ENCODE measurements at places on chromosomes 2 and 18.

GRCh38 chr2:240584486-240585031 is 2.0 kb upstream of the CAPN10 start:
- DNase-seq = no peak

GRCh38 chr2:71600555-71600954 is 147.2 kb downstream of the DYSF start:
- no peak for DNase-seq

GRCh38 chr18:57853133-57853532 is 50.0 kb upstream of the ATP8B1 start:
- DNase-seq = no peak

DNA sequence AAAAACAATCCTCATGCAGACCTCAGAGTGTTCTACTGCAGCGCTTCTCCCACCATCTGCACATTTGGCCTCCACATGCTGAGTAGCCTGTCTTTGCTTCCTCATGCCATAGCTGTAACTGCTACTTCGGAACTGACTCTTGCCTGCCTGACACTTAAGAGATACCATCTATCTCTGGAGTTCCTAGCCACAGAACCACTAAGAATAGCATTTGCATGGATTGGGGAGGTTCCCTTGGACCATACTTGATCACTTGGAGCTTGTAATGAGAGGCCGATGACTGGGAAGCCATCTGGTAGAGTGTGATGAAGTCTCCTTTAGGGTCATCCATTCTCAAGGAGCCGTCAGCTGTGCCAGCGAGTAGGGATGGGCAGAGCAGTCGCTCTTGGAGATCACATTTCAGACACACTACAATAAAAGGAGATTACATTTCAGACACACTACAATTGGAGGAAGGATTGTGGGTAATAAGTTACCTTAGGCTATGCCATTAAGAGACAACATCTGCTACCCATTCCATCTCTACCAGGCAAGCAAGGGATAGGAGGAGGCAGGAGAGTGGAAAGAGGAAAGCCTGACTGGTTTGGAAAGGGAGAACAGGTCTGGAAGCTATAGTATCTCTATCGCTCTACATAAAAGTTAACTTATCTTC is 21.8 kb downstream of the DOK1 start:
- no peak for DNase-seq

DNA sequence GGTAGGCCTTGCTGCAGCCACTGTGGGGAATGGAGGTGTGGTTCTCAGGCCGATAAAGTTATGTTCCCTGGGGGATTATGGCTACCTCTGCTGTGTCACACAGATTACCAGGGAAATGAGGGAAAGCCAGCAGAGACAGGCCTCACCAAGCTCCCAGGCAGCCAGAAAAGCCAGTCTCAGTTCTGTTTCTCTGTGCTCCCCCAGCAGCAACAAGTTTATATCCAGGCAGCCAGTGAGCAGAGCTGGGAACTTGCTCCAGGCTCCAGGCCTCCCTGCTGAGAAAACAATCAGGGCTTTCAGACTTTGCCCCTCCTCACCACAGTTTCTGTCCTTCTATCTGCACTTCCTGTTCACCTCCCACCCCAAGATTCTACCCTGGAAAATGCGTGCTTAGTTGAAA is 596.6 kb upstream of the GYPC start:
- no peak for DNase-seq

GRCh38 chr2:237164474-237165042 is 78.9 kb downstream of the COPS8 start:
- no peak for DNase-seq

GRCh38 chr2:218405086-218405745 is 5.5 kb downstream of the CTDSP1 start:
- DNase-seq = no peak

DNA sequence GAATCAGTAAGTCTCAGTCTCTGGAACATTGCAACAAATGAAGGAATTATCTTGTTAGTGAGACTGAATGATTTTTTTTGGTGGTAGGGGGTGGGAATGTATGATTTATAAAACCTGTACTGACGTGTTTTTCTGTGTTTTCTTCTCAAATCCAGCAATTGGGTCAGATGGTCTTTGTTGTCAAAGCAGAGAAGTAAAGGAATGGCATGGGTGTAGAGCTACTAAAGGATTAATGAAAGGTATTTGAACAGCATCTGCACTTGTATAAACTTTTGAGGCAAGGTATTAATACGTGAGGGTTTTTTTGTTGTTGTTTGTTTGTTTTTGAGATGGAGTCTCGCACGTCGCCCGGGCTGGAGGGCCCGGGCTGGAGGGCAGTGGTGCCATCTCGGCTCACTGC is 10.7 kb downstream of the DDX1 start:
- DNase-seq = no peak

DNA sequence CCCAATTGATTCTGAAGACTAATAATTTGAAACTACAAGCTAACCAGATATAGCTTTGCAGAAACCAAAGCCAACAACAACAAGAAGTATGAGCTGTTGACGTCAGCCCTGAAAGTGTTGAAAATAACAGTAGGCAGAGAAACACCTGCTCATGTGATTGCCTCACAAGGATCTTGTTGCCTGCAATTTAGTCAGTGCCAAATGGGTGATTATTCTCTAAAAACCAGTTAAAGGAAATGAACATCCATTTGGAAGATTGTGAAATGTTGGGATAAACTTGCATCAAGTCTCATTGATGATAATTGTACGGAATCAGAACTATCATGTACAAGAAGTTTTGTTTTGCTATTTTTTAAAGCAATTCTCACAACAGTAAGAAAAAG is 2.8 kb downstream of the CYTIP start:
- DNase-seq = no peak

DNA sequence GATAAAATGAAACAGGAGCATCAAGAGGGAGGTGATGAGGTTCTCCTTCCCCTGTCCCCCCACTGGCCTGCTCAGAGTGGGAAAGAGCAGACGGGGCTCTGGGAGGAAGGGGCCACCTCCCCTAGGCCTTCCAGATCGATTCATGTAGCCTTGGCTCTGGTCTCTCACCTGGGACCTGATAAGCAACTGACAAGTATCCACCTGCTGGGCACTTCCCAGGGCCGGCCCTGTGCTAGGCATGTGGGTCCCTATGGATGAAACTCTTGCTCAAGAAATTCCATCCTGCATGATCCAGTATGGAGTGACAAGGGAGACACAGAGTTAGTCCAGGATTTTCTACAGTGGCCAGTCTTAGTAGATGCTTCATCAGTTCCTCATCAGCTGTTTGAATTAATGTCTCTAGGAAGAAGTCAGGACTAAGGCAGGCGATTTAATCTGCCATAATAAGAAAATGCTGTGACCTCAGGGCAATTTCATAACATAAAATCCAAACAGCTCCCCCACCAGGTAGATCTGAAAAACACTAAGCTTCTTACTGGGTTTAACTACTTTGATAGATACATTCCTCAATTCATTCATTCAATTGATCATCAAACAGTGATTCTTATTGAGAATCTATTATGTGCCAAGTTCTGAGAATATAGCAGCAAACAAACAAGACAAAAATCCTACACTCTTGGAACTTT is 44.7 kb upstream of the ZFP36L2 start:
- no peak for DNase-seq

- peak; percentile 39 for DNase-seq
These were observed 33.6 kb downstream of the PLCL1 start for GRCh38 chr2:197838036-197838435.

DNA sequence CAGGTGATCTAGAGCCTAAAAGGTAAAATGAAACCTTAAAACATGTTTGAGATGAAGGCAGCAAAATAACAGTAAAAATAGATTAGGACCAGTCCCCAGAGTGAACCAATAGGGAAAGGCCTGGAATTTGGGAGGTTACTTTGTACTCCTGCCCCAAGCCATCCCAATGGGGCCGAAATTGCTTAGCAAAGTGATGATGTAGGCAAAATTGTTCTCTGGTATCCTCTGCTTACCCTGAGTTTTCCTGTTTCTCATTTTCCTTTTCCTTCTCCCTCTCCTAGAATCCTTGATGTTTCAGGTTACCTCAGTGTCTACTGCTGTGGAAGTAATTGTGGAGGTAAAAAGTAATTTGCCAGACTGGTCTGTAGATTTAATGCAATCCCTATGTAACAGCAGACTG is 92.9 kb downstream of the TRABD2A start:
- no peak for DNase-seq

GRCh38 chr2:158381205-158381604 is 75.3 kb downstream of the CCDC148 start:
- no peak for DNase-seq

DNA sequence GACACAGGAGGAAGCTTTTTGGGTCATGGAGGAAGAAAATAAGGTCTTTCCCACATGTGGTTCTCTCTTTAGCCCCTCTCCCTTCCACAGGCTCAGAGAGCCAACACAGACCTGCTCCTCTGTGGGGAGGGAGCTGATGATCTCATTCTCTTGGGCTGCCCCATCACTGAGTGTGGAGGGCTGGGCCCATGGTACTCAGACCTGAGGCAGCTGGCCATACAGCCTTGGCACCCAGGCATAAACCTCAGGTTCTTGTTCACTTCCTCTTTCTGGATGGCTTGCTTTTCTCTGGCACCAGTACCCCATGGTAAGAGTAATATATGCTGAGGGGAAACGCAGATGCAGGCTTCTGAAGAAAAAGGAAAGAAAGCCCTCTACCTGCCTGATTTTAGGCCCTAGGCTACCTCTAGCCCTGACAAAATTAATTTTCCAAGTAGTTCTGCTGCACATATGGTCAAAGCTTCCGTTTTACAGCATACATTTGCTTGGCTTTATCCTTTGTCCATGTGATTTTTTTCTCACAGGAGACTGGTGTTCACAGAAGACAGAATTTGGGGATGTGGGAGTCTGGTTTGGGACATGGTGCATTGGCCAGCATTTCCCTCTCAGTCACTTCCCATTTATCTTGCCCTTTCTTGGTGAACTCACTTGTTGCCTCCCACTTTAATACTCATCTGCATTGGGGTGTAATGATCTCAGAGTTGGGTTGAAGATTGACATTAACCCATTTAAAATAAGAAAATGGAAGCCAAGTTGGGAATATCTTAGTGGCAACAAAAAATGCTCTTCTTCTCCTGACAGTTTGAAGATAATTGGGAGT is 11.1 kb downstream of the DHRS9 start:
- DNase-seq = no peak

GRCh38 chr18:2570772-2571199 is 519 bp downstream of the METTL4 start:
- peak; percentile 80 for DNase-seq

DNA sequence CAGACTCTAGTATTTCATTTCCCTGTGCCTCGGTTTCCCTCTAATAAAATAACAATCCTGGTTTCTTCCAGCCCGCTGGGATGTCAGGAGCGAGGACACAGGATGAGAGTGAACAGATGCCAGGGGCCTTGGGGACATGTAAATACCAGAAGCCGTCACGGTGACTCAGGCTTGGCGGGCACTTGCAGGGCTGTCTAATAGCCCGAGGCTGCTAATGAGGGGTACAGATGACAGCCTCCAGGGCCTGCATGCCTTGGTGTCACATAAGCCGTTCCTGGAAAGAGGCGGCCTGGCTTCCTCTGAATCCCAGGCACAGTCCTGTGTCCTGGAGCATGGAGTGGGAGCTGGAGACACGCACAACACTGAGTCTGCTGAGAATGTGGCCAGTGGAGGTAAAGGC is 28.2 kb downstream of the HS1BP3 start:
- no peak for DNase-seq

- DNase-seq = peak; percentile 37
These were observed 12.5 kb downstream of the WIPF1 start for GRCh38 chr2:174585146-174585545.

DNA sequence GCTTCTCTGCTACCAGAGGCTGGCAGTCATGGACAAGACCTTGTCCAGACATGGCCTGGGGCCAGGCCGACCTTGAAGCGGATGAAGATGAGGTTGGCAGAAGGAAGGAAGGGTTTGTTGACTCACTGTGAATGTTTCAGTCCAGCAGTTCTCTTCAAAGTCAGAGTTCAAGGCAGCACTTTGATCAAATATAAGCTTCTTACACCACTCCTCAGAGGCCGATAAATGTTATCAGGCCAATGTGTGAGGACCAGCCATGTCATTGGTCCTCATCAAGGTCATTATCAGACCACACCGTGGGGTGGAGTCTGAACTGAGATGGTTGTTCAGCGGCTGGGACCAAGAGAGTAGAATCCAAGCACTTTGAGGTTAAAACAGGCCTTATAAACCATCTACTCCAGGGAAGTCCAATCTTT is 35.5 kb downstream of the QPCT start:
- no peak for DNase-seq

DNA sequence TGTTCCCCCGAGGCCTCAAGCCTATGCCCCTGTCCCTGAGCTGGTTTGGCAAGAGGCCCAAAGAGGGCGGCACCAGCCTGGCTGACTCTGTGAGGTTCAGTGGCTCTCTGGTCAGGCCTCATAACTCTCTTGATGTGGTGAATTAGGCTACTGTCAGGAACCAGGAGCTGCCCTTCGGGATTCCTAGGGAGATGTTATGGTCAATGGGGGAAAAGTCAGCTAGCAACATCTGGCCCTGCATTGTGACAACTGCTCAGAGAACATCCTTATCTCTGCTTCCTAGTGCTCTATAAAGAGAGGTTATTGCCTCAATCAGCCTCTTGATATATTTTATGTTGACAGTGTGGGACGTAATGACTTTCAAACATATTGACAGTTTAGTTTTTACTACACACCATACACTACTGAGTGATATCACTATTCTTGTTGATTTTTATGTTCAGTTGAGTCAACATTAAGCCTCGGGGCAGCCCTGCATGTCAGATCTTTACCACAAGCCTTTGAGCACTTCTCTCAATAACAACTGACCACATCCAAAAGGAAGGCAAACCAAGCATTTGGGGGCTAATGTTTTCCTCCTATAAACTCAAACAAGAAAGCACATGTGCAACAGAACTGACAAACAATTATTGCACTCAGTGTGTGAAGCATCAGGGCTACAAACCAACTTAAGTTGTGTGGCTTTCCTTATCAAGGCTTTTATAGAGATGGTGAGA is 448.3 kb upstream of the SLC14A2 start:
- no peak for DNase-seq

DNA sequence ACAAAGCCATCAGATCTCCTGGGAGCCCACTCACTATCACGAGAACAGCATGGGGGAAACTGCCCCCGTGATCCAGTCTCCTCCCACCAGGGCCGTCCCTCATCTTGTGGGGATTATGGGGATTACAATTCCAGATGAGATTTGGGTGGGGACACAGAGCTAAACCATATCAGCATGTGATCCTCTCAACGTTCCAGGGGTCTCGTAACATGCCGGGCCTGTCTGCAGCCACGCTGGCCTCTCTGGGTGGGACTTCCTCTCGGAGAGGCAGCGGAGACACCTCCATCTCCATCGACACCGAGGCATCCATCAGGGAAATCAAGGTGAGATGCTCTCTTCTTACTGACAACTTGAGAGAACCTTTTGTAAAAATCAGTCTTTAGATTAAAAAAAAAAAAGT is 49.6 kb upstream of the RBM44 start:
- no peak for DNase-seq

GRCh38 chr2:10325278-10326145 is 22.8 kb downstream of the HPCAL1 start:
- DNase-seq = no peak

- no peak for DNase-seq
These were observed 133.9 kb upstream of the GCFC2 start for GRCh38 chr2:75844651-75845050.

- peak; percentile 66 for DNase-seq
These were observed 73.5 kb downstream of the LIMS1 start for GRCh38 chr2:108607706-108608301.

Data from lung (tissue), 17 donors.